ENCODE measurements at places on chromosomes 5 and 9. TPM values are rescaled to one million over a fixed set of nuclear protein-coding genes. Genes with fewer than 3 reads are reported as not detected.

The EPB41L4A gene
- 17.9 TPM for total RNA-seq

The GKAP1 gene
- 9.6 TPM for total RNA-seq

GRCh38 chr5:152089644-152090043 lies 165.0 kb upstream of the GLRA1 start:
- no peaks in the 10 kb centered on the region for H3K4me1 ChIP-seq
- H3K27me3 ChIP-seq, result no peaks in the 10 kb centered on the region

- H3K4me1 ChIP-seq, result no peaks in the 10 kb centered on the region
- no peak overlapping the region for H3K4me3 ChIP-seq
- DNase-seq, result no peak
- H3K36me3 ChIP-seq, result no peaks in the 10 kb centered on the region
Observed at GRCh38 chr9:109149722-109150121, 17.3 kb downstream of the FRRS1L start.

GRCh38 chr5:169344629-169345028 lies 43.7 kb upstream of the SLIT3 start:
- no peak for DNase-seq
- no peaks in the 10 kb centered on the region for H3K27me3 ChIP-seq
- no peak overlapping the region for H3K27ac ChIP-seq
- no peak overlapping the region for H3K4me3 ChIP-seq
- peaks cover 14% of the 10 kb centered on the region for H3K4me1 ChIP-seq

DNA sequence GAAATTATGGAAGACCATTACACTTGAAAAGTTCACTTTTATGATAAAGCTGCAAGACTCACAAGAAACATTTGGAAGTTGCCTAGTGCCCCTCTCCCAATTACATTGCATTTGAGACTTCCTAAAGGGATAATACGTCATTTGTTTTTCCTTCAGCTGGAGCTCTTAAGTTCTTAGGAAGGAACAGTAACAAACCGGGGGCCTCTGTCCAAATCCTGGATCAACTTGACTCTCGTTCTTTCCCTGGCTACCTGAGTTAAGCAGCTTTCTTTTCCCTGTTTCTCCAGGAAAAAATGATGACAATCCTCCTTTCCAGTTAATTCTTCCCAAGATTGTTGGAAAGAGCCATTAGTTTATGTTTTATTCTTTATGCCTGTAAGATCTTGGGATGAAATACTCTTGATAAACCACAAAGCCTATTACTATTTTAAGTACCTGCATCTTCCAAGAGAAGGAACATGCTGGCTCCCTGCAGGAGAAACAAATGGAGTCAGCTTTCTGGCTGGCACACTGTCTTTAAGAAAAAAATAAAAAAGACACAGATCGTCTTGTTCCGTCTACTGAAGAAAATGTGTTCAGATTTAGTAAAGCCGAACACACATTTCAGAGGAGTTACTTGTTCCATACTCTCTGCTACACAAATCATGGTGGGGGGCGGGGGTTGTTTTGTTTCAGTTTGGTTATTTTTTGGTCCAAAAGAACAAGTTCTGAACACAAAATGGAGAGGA lies 297.9 kb downstream of the EFNA5 start:
- no peak for DNase-seq
- no peak overlapping the region for H3K4me3 ChIP-seq
- no peaks in the 10 kb centered on the region for H3K36me3 ChIP-seq

GRCh38 chr5:15142458-15142857 lies 270.9 kb upstream of the ANKH start:
- DNase-seq, result no peak
- no peak overlapping the region for H3K27ac ChIP-seq
- no peaks in the 10 kb centered on the region for H3K36me3 ChIP-seq
- H3K4me3 ChIP-seq, result no peak overlapping the region
- H3K4me1 ChIP-seq, result no peaks in the 10 kb centered on the region
- H3K27me3 ChIP-seq, result no peaks in the 10 kb centered on the region

GRCh38 chr9:136618580-136619547 lies 43.9 kb upstream of the EGFL7 start:
- H3K27me3 ChIP-seq, result no peaks in the 10 kb centered on the region
- H3K4me1 ChIP-seq, result peaks cover 39% of the 10 kb centered on the region
- H3K27ac ChIP-seq, result no peak overlapping the region
- no peak for DNase-seq
- H3K4me3 ChIP-seq, result no peak overlapping the region

DNA sequence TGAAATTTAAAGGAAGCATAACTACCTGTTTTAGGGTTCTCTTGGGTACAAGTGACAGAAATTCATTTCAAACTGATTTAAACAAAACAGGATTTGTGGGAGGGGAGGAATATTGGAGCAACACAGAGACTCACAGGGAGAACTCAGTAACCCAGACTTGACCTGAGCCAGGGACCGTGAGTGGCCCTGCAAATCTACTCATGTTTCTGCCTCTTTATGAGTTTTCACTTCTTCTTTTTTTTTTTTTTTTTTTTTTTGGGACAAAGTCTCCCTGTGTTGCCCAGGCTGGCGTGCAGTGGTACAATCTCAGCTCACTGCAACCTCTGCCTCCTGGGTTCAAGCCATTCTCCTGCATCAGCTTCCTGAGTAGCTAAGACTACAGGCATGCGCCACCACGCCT lies 405.6 kb upstream of the ZNF608 start:
- H3K36me3 ChIP-seq, result no peaks in the 10 kb centered on the region
- H3K4me1 ChIP-seq, result no peaks in the 10 kb centered on the region
- H3K4me3 ChIP-seq, result no peak overlapping the region
- H3K27me3 ChIP-seq, result no peaks in the 10 kb centered on the region
